NCI-H2081 treated with DMSO at 0.1 percent for 48 hours (cell line): ENCODE measurements at places on chromosomes 5 and 9.

GRCh38 chr5:137365126-137365865 lies 133.8 kb downstream of the SPOCK1 start:
- no peak for DNase-seq

GRCh38 chr5:131224387-131225201 lies 39.3 kb upstream of the CDC42SE2 start:
- DNase-seq = no peak

DNA sequence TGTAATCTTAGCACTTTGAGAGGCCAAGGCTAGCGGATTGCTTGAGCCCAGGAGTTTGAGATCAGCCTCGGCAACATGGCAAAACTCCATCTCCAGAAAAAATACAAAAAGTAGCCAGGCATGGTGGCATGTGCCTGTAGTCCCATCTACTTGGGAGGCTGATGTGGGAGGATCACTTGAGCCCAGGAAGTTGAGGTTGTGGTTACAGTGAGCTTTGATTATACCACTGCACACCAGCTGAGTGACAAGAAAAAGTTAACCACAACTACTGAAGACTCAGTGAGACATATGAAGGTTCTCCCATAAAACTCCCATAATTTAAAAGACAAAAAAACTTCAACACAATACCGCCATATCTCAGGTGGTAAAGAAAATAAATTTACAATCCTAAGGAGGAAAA lies 98.0 kb downstream of the NR6A1 start:
- no peak for DNase-seq

- DNase-seq = no peak
Observed at GRCh38 chr5:86320266-86320665, 297.5 kb upstream of the COX7C start.

GRCh38 chr5:9537223-9538141 lies 8.4 kb downstream of the SEMA5A start:
- no peak for DNase-seq

DNA sequence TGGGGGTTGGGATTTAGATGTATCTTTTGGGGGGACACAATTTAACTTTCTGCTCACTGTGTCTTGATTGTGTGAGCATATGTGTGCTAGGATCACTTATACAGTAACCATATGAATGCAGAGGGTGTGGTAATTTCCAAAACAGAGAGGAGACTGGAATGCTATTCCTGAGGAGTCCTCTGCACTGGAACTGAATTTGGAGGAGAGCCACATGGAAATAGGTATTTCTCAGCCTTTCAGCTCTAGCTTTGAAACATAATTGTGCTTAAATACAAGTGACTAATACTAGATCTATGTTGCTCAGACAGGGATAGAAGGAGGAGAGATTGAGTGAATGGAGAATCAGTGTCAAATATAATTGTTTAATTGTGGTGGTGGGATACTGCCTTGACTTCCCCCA lies 45.5 kb downstream of the FOCAD start:
- DNase-seq = no peak

DNA sequence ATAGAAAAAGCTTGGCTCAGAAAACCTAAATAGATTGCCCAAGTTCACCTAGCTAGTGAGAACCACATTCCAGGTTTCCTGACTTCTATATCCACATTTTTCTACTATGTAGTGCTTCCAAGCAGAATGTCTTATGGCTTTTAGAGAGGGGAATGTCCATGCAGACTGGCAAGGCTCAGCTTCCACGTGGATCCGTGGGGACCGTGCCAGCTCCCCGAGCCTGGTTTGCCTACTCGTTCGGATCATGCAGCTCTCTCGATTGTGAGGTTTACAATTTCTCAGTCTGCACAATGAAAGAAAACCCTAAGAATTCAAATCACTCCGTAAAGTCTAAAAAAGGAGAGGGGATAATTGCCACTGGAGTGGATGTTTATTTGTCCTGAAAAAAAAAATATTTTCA lies 256.5 kb upstream of the NR4A3 start:
- no peak for DNase-seq

DNA sequence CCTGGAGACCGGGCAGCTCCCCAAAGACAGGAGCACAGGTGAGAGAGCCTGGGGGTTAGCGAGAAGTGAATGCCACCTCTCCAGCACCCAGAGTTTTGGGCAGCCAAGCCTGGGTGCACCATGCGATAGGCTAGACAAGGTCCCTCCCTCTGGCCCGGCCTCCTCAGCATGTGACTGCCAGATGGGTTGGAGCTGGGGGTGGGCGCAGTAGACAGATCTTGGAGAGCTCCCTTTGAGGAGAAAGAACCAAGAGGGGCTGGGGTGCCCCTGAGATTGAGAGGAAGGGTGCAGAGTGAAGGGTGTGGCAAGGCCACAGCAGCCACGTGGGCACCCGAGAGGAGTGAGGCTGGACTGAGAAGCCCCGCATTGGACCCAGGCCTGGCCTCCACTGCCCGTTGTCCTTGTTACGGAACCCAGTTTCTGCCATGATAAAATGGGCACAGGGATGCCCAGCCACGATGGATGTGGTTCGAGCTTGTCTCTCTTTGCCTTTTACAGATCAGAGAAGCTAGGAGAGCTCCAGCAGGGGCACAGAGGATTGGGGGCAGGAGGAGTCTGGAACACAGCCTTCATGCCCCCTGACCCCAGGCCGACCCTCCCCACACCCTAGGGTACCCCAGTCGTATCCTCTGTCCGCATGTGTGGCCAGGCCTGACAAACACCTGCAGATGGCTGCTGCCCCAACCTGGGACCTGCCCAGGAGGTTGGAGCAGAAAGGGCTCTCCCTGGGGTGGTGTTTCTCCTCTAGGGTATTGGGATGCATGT lies 1.4 kb downstream of the TMEM141 start:
- no peak for DNase-seq

GRCh38 chr5:1004461-1005248 lies 3.9 kb upstream of the NKD2 start:
- DNase-seq = no peak
